ENCODE measurements at places on chromosomes 5 and 9. TPM values are rescaled to one million over a fixed set of nuclear protein-coding genes. Genes with fewer than 3 reads are reported as not detected.

GKAP1 gene
- total RNA-seq, result 2.2 TPM

FBXO38 gene
- total RNA-seq, result 74.7 TPM

- no peak for DNase-seq
Measured at GRCh38 chr5:122967625-122968024, 68.9 kb downstream of the PPIC start.

GRCh38 chr5:134174841-134175839 lies 1.6 kb downstream of the SKP1 start:
- peak; percentile 62 for DNase-seq

DNA sequence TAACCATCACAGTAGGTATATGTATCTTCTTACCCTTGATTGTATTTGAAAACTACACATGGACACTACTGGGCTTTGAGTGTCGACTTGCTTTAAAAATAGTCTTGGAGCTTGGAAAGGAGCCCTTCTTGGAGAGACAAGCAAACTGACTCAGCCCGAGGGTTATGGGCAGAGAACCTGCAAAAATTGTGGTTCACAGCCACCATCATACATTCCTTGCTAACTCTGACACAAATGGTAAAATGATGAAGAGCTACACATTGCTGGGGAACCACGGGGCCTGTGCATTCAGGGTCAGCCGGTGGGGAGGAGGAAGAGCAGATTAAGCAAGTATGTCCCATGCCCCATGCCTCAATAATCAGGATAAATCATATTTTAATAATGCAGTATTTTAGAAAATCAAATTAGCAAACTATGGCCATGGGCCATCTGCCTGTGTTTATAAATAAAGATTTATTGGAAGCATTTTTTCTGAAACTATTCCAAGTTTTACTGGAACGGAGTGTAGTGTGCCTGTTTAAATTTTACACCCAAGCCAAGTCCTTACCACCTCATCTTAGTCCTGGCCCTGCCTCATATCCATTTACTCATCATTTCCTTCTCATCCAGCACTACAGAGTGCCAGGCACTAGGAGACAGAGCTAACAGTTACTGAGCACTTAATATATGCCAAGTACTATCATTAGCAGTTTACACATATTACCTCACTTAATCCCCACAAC lies 195.7 kb downstream of the PALM2AKAP2 start:
- no peak for DNase-seq

- no peak for DNase-seq
Measured at GRCh38 chr5:52963636-52964035, 25.5 kb upstream of the ITGA2 start.

- peak; percentile 42 for DNase-seq
Measured at GRCh38 chr5:107869438-107870115, 198.8 kb upstream of the EFNA5 start.

- DNase-seq, result peak; percentile 47
Measured at GRCh38 chr5:33317271-33317670, 123.5 kb upstream of the TARS1 start.
